ENCODE measurements at places on chromosomes 2 and 18.

- peak; percentile 59 for DNase-seq
Observed at GRCh38 chr2:140257692-140258300, 1477.6 kb upstream of the NXPH2 start.

GRCh38 chr2:99841749-99842148, 300.6 kb downstream of the AFF3 start:
- DNase-seq: no peak

DNA sequence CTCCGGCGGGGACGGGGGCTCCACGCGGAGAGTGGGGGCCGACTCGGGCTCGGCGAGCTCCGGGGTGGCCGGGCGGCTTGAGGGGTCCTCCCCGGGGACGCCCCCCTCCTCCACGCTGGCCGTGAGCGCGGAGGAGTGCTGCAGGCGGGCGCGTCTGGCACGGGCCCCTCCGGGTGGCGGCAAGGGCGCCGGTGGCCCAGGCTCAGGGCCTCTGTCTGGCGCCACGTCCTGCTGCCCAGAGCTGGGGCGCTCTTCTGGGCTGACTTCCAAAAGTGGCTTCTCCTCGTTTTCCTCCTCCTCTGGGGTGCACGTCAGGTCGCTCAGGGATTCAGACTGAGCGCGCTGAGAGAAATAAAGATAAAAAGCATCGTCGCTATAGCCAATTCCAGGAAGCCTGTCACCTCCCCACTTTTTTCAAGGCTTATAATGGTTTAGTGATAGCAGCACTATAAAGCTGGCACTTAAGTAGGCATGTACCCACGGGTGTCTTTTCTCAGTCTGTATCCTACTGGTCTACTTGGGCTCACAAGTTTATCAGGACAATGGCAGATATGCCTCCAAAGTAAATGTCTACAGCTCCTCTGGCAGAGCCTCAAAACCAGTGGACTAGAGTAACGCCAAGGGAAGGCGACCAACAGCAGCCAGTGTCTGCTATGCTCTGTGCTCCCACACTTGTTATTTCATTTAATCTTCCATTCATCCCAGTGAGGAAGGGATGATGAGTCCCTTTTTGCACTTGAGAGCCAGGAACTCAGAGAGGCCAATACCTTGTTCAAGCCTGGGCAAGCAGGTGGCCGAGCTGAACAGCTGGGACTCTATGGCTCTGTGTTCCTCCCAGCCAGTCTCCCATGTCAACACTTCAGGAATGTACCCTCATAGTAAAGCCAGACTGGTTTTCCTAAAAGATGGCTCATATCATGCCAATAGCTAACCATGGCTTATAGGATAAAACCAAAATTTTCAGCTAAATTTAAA, 92.6 kb upstream of the MGAT4A start:
- DNase-seq: no peak

- no peak for DNase-seq
Observed at GRCh38 chr2:85669549-85669948, 1.6 kb upstream of the SFTPB start.

- no peak for DNase-seq
Observed at GRCh38 chr2:96342085-96342484, 6.5 kb downstream of the NCAPH start.

DNA sequence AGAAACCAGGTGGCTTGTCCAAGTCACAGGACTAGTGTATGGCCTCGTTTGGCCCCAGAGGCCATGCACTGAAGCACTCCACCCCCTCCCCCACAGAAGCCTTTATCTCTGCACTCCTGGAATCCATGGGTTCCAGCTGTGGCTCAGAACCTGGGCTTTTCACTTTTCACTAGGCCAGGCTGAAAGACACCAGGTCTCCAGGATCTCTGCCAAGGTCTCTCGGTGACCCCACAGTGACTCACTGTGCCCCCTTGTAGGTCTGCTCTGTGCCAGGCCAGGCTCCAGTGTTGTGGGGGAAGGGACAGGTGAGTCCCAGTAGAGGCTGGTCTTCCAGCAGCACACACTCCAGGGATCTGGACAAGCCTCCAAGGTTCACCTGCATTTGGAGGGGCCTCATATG, 31.0 kb upstream of the GLI2 start:
- DNase-seq: no peak

GRCh38 chr2:239951825-239952224, 73.3 kb downstream of the NDUFA10 start:
- DNase-seq: no peak

DNA sequence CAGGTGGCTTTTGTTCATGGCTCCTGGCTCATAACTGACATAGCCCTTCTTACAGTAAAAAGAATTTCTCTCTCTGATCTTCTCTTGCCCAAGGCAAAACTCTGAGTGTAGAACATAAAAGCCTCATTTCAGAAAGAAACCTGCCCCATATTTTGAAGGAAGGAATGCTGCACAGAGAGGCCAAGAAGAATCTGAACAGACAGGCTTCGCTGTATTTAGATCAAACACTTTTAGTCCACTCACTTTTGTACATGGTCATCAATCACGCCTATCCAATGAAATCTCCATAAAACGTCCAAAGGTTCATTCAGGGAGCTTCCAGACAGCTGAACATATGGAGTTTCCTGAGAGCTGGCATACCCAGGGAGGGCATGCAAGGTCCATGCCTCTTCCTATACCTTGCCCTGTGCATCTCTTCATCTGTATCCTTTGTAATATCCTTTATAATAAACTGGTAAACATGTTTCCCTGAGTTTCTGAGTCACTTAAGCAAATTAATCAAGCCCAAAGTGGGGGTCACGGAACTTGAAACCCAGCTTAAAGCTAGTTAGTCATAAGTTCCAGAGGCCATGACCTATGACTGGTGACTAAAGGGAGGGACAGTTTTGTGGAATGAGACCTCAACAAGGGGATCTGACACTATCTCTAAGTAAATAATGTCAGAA, 62.5 kb upstream of the TMEM247 start:
- no peak for DNase-seq

DNA sequence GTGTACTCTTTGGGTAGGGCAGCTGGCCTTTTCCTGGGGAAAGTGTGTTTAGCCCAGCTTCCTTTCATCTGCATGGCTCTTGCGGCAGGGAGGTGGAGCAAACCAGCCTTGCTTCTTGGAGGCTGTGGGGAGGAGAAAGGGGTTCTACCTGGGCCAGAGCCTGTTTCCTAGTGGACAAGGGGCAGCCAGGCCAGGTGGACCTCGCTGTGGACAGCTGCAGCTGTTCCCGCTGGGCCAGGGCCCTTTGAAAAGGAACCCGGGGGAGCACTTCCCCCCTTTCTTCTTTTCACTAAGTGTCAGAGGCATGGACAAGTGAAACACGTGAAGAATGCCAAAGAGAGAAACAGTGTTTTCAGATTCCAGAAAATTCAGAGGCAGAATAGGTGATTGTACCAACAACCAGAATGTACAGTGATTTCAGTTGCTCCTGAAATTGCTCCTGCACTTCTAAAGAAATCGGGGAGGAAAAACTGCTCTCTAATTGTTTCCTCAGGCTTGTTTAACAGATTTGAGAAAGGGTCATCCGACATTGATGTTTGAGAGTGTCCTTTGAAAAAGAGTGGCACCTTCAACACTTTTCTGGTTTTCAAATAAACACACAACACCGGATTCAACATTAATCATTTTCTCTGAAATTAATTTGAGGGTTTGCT, 3.9 kb downstream of the GLI2 start:
- DNase-seq: no peak

- DNase-seq: no peak
Observed at GRCh38 chr18:31701744-31702143, 17.4 kb upstream of the B4GALT6 start.

- no peak for DNase-seq
Observed at GRCh38 chr2:27823569-27823968, 52.0 kb downstream of the MRPL33 start.

DNA sequence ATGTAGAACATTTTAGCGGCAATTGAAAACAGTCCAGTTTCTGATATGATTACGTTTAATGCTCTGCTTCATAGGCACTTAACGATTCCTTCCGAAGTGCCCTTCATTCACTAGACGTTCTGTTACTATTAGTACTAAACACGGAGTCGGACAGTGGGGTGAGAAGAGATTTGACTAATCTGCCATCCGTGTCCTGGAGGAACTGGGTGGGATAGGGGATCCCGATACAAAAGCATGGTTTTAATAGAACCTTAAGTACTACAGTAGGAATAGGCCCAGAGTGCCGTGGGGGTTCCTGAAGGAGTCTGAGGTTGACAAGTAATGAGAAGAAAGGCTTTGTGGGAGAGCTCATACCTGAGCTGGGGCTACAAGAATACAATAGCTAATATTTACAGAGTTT, 631 bp downstream of the MORN2 start:
- DNase-seq: no peak

GRCh38 chr2:235744161-235744560, 250.3 kb downstream of the AGAP1 start:
- DNase-seq: no peak

DNA sequence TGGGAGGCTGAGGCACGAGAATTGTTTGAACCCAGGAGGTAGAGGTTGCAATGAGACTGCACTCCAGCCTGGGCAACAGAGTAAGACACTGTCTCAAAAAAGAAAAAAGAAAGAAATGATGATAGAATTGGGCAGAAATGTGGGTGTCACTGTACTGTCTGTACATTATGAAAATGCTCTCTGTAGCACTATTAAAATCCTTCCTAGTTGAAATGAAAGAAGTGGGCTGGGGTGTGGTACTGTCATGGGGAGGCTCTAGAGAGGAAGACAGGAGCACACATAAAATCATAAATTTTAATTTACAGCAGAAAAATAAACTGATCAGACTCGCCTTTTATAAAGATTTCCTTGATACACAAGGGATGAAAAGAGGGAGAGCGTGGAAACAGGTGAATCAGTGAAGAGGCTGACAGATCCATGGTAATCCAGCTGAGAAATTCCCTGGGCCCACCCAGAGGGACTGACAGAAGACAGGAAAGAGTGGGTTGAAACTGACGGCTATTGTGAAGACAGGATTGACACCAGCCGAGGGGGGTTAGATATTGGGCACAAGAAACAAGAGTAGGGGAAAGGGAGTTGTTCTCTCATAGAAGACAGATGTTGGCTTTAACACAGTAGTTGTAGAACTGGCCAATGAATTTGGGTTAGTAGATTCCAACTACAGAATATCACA, 96.4 kb upstream of the ATL2 start:
- no peak for DNase-seq

Measured in NCI-H1417 (cell line).